Hematopoietic multipotent progenitor cell (in vitro differentiated cells): ENCODE measurements at places on chromosomes 3 and 15.

- DNase-seq = no peak
Measured at GRCh38 chr3:126546013-126546412, 12.7 kb downstream of the C3orf22 start.

GRCh38 chr15:65329288-65329983 lies 25.0 kb downstream of the RNU5B-1 start:
- no peak for DNase-seq

DNA sequence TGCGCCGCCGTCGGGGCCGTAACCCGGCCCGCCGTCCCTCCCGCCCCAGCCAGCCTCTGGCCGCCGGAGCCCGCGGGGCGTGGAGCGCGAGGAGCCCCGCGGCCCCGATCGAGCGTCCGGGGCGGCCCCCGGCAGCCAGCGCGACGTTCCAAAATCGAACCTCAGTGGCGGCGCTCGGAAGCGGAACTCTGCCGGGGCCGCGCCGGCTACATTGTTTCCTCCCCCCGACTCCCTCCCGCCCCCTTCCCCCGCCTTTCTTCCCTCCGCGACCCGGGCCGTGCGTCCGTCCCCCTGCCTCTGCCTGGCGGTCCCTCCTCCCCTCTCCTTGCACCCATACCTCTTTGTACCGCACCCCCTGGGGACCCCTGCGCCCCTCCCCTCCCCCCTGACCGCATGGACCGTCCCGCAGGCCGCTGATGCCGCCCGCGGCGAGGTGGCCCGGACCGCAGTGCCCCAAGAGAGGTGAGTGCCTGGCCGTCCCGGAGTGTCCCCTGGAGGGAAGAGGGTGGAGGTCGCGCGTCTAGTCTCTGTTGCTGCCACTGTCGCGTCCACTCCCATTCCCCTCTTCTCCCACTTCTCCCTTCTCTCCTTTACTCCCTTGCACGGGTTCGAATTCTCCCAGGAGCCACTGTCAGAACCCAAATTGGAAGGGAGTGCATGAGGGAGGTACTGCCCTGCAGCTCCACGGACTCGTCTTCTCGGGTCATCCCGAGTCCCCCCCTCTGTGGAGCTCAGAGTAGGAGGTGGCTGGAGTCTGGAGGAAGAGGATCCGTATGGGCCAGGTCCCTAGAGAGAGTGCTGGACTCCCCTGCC lies 585 bp downstream of the CSK start:
- peak; percentile 66 for DNase-seq

DNA sequence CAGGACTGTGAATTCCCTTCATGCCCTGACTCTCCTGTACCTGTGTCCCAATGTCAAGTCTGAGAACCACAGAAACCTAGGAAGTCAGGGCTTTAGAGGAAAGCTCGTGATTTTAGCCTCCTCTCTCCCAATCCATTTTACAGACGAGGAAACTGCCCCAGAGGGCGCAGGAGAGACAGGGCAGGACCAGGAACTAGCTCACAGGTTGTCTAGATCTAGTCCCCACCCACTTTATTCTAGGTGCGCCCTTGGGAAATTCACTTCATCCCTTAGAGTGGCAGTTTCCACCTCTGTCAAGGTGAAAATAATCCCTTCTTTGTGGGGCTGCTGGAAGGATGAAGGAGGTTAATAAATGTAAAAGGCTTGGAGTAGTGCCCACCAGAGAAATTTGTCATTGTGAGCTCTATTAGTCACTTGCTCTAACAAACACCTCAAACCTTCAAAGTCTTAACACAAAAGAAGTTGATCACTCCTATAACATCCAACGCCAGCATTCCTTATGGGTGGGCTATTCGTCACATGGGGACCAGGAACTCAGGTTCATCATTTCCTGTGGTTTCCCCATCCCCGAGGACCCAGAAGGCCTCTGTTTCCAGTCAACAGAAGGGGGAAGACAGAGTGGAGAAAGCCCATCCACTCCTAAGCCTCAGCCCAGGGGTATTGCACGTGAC lies 282.3 kb downstream of the XXYLT1 start:
- DNase-seq = no peak

GRCh38 chr3:174023421-174023820 lies 625.9 kb downstream of the NLGN1 start:
- DNase-seq = no peak

DNA sequence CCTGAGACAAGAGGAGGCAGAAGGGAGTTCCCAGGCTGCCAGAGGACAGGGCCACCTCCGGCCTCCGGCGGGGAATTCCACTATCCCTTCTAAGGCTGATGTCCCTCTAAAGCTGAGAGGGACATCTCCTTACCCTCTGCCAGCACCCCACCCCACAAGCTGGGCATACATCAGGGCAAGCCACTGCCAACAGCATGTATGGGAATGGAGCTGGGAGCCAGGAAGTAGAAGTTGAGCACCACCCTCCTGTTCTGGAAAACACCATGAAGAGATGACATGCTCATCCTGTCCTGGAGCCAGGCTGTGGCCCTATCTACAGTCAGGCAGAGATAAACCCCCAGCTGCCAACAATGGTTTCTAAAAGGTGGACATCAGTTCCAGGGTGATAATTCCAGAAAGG lies 7.1 kb downstream of the PLCD1 start:
- DNase-seq = no peak

- DNase-seq = peak; percentile 5
Measured at GRCh38 chr3:37024092-37024491, 30.8 kb downstream of the MLH1 start.

DNA sequence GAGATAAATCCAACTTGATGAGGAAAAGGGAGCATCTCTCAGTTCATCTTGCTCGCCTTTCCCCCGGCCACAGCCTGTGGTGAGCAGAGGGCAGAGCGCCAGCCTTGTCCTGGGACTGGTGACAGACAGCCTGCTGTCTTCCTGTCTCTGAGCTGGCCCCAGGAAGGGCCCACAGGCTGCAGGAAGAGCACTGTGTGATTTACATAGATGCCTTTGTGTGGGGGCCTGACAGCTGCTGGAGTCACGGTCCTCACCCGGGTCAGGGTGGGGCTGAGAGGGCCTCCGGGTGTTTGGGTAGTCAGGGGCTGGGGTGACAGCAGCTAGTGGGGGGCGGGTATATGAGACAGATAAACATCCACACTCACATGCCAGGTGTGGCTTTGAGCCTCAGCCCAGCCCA lies 29.3 kb downstream of the PLA2G4D start:
- DNase-seq = no peak

DNA sequence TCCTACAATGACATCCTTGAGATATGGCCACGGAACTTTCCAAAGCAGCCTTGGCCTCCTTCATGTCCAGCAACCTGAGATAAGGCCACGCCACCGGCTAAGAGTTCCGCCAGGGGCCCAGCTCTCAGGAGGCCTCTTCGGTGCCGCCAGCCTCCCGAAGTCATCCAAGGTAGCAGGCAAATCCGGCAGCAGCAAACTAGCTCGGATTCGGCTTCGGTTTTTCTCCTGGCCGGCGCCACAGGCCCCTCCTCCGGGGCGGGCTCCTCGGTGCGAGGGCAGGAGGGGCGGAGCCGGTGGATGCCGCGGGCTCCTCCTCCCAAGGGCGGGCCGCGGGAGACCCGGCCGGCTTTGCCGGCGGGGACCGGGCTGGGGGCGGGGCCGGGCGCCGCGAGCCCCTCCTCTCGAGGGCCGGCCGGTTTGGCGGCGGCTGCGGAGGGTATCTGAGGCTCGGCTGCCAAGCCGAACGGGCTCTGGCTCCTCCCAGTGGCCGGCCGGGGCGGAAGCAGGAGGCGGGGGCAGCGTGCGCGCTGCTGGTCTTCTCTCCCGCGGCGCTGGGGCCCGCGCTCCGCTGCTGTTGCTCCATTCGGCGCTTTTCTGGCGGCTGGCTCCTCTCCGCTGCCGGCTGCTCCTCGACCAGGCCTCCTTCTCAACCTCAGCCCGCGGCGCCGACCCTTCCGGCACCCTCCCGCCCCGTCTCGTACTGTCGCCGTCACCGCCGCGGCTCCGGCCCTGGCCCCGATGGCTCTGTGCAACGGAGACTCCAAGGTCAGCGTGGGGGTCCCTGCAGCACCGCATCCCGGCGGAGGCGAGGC lies at the start of gene GMPS:
GMPS (plus strand) TSS at position 518 of the 812 bp plus-strand sequence; CDS start at position 739, 221 bp downstream.
- peak; percentile 95 for DNase-seq

- no peak for DNase-seq
Measured at GRCh38 chr15:62163397-62164013, 1.6 kb downstream of the C2CD4B start.

- no peak for DNase-seq
Measured at GRCh38 chr3:62830727-62831322, 44.4 kb downstream of the CADPS start.

DNA sequence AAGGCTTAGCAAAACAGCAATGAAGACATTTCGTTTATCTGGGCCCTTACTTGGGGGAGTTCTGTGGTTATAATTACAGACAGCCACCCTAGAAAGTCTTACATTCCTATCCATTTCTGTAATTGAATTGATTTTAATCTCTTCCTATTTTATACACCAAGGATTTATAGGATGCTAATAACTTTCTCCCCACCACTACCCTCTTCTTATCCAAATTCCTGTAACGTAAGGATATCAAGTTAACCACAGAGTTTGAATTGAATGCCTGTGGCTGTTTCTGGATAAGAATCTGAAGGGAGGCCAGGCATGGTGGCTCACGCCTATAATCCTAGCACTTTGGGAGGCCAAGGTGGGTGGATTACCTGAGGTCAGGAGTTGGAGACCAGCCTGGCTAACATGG lies 78.6 kb downstream of the MLH1 start:
- no peak for DNase-seq

- DNase-seq = no peak
Measured at GRCh38 chr15:39118510-39118909, 462.4 kb upstream of the THBS1 start.

- DNase-seq = no peak
Measured at GRCh38 chr3:70554170-70554569, 241.7 kb upstream of the MDFIC2 start.

DNA sequence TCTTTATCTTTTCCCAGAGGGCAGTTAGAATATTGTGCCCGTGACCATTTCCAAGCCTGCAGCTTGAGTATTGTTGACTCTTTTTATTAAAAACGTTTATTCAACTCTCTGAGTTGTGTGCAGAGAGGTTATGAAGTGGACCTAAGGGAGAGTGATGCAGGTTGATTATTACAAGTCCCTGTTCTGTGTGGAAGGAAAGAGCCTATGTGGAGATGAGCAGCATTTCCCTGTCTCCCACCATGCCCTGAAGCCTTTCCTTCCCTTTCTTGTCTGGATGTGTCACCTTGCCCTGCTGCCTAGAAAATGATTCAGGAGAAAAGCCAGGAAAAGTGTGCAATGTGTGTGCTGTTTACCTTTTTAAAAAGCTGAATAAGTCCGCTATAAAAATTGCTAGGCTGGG lies 19.4 kb downstream of the ZPLD1 start:
- DNase-seq = no peak

- no peak for DNase-seq
Measured at GRCh38 chr3:155491696-155492095, 198.2 kb upstream of the STRIT1 start.

GRCh38 chr3:160099834-160100233 lies 111.2 kb downstream of the IL12A start:
- no peak for DNase-seq

- DNase-seq = no peak
Measured at GRCh38 chr3:32968920-32969389, 17.5 kb downstream of the CCR4 start.

DNA sequence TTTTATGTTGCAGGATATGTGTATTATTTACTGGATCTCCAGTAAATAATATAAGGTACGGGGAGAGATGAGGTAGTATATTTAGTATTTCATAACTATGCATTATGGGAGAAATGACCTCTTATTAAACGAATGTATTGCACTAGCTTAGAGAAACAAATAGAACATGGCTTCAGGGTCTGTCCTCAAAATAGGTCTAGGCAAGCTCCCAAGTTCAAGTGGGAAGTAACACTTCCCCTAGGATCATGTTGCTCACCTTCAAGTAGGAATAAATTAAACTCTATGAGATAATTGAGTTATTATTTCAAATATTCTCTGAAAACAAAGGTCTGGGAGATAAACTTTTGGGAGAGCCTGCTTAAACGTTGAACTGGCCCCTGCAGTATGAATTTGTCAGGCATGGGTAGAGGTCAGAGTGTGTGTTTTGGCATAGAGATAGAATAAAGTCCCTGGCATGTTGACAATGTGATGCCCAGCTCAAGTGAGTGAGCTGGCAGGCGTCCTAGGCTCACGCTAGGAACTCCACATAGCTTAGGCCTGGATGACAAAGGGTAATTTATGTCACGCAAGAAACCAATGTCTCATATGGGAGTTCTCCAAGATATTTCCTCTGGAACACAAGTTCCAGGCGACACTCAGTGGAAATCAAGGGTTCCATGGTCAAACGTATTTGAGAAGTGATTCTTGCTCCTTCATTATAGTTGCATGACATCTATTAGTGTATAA lies 236.8 kb downstream of the CACNA2D3 start:
- DNase-seq = no peak

DNA sequence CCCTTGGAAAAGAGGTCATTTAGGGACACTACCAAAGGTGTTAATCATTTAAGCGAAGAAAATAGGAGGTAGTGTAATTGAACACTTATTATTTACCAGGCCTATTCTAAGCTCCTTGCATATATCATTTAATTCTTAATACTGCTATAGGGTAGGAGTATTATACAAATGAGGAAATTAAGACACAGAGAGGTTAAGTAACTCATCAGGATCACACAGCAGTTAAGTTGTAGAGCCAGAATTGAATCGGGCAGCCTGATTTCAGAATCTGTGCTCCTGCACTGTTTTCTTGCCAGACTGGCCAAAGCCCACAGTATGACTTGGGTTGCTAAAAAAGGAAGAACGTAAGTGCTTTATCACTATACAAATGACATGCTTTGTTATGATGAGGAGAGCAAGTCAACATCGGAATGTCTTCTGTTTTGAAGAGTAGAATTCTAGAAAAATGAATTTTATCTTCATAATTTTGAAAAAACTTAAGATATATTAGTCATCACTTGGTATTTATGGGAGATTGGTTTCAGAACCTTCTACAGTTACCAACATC lies 31.4 kb downstream of the HPS3 start:
- no peak for DNase-seq

- DNase-seq = no peak
Measured at GRCh38 chr15:63136742-63137141, 15.1 kb downstream of the LACTB start.
